ENCODE measurements at places on chromosomes 5 and 9.

GRCh38 chr5:151677776-151678545 is 8.8 kb downstream of the SPARC start:
- DNase-seq = no peak

GRCh38 chr5:8767746-8768145 is 778.1 kb downstream of the SEMA5A start:
- DNase-seq = no peak

DNA sequence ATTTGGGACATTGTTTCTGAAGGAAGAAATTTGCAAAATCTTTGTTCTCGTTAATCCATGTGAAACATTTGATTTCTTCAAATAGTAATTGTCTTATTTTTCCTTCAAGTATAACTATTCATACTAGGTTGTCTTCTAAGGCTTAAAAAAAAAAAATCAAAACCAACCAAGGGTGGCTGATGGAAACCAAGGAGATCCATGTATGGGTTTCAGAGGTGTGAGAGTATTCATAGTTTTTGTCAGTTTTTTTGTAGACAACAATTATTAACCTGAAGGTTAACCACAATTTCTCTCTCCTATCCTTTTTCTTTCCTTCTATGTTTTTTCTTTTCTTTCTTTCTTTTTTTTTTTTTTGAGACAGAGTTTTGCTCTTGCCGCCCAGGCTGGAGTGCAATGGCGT is 35.4 kb downstream of the KDM4C start:
- DNase-seq = no peak

DNA sequence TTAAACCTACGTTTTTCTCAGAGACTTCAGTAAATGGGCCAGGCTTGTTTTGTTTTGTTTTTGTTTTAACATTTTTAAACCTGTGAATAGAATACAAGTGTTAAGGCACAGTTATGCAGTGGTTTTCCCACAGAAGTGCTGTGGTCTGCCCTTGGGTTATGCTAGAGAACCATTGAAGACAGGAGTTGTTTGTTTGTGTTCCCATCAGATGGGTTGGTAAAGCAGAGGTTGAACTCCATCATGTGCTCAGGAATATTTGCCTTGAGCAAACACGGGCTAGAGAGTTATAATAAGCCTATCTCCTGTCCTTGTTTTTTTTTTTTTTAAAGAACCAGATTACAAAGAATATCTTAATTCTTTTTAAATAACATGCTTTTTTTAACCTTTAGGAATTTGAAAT is 28.5 kb downstream of the RHOBTB3 start:
- DNase-seq = no peak

GRCh38 chr5:69007163-69007562 is 86.7 kb upstream of the SLC30A5 start:
- DNase-seq = no peak

DNA sequence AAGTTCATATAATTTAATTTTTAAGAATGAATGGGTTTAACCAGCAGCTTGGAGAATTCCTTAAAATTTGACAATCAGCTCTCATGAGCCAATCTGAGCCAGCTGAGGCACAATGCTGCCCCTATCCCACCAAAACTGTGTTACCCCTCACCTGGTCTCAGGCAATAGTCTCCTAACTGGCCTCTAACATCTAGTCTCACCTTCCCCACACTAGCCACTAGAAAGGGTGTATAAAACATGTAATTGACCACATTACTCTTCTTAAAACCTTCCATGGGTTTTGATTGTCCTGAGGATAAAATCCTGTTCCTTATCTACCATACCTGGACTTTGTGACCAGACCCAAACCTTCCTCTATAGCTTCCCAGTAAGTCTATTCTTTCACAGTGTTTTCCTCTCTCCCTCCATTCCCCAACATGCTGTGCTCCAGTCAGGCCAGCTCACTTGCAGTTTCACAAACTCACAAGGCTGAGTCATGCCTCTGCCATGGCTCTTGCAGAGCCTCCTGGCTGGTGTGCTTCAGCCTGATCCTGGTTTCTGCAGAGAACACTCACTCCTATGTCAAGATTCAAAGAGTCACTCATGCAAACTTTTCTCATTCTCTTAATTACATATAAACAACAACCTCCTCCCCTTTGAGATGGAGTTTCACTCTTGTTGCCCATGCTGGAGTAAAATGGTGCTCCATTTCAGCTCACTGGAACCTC is 16.0 kb upstream of the ZCCHC7 start:
- DNase-seq = no peak

GRCh38 chr5:143892271-143892670 is 80.3 kb downstream of the HMHB1 start:
- DNase-seq = no peak

DNA sequence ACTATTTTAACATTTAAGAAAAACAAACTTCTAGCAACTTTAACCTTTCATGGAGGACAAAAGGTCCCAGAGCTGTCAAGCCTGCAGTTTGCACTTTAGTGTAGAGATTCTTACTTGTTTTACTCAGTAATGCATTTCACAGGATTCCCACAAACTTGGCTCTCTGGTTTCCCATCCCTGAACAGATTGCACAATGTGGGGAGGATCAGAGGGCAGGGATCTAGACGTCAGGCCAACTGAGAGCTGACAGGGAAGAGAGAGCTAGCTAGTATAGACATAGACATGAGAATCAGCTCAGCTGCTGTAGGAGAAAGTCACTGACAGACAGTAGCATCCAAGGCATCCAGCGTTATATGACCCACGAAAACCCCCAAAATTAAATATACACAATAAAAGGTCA is 20.9 kb upstream of the BNIP1 start:
- DNase-seq = no peak

GRCh38 chr5:94577466-94578245 is 40.7 kb downstream of the KIAA0825 start:
- no peak for DNase-seq

GRCh38 chr5:56475689-56476486 is 242.8 kb upstream of the ANKRD55 start:
- DNase-seq = peak; percentile 2

- no peak for DNase-seq
These were observed 87.3 kb upstream of the PCSK5 start for GRCh38 chr9:75803130-75803529.

DNA sequence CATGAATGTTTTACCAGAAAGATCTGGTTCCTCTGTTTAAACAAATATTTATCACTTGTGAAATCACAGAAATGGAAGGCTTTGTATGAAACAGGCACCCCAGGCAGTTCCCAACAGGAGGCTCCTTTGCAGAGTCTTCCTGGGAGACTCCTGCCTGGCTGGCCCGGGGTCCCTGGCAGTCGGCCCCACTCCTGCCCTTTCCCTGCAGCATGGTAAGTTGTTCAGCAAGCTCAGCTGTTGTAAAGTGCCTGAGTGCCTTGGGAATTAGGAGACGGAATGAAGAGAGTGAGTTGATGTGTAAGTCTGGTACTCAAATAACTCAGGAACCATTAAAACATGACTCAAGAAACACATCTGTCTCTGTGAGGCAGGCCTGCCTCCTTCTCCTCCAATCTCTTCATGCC is 17.5 kb upstream of the LHFPL2 start:
- no peak for DNase-seq

DNA sequence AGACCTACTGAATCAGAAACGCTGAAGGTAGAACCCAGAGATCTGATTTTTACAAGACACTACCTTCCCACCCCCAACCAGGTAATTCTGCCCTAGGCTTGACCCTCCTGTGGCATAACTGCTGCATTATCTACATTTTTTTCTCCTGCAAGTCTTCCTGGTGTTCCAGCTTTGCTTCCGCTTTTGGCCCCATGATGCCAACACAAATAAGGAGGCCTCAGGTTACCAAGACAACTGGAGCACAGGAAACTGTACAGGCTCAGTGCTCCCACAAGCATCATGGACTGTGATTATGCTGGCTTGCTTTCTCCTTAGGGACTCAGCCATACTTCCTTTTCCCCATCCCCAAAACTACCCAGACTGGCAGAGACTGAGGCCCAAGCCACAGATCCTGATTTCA is 6.6 kb upstream of the MSMP start:
- no peak for DNase-seq

- DNase-seq = no peak
These were observed 19.9 kb downstream of the SLC44A1 start for GRCh38 chr9:105264380-105264779.

DNA sequence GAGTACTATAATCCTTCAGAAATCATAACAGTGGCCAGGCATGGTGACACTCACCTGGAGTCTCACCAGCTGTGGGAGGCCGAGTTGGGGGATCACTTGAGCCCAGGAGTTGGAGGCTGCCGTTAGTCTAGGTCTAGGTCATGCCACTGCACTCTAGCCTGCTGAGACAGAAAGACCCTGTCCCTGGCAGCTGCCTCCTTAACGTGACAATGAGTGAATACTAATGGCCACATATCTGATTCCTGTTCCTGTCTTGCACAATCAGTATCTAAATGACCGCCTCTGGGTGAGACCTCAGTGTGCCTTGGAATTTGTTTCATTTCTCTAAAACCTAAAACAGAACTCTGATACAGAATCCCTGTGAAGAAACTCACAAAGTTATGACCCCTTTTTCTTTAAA is 131.0 kb upstream of the DAB2 start:
- DNase-seq = no peak

DNA sequence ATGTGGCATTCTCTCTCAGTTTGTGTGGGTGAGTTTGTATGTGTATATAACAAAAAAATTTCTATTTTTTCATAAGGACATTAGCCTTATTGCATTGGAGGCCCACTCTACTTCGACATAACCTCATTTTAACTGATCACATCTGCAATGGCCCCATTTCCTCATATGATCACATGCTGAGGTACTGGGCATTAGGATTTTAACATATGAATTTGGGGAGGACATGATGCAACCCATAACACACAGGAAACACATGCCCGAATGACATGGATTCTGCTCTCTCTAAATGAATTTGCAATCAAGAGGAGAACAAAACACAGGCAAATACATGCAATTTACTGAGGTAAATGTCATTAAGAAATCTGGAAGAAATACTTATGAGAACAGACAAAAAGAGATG is 92.1 kb upstream of the COX7C start:
- no peak for DNase-seq

GRCh38 chr9:36594213-36594612 is 21.5 kb downstream of the MELK start:
- no peak for DNase-seq

DNA sequence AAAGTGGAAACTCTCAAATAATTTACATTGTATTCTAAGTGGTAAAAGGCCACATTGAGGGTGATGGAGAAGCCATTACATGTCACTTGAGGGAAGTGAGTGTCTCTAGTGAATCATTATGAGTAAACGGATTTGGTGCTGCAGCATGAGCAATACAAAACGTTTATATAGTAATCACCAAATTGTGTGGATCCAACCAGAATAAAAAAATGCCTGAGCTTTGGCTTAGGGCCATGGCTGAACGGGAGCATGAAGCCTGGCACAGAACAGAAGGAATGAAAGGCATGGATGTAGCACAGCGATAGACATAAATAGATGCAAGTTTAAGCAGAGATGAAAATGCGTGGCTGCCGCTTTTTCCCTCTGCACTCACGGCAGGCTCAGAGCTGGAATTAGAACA is 58.3 kb downstream of the PTTG1 start:
- DNase-seq = no peak

- DNase-seq = no peak
These were observed 31.4 kb upstream of the SPTLC1 start for GRCh38 chr9:92146610-92147009.

GRCh38 chr9:16828340-16829281 is 41.9 kb downstream of the BNC2 start:
- no peak for DNase-seq

- no peak for DNase-seq
These were observed 187.6 kb downstream of the CD180 start for GRCh38 chr5:67009028-67009427.

- no peak for DNase-seq
These were observed 66.6 kb downstream of the LRRC70 start for GRCh38 chr5:62645223-62645622.

- no peak for DNase-seq
These were observed 576.2 kb upstream of the CLINT1 start for GRCh38 chr5:158435161-158435616.

DNA sequence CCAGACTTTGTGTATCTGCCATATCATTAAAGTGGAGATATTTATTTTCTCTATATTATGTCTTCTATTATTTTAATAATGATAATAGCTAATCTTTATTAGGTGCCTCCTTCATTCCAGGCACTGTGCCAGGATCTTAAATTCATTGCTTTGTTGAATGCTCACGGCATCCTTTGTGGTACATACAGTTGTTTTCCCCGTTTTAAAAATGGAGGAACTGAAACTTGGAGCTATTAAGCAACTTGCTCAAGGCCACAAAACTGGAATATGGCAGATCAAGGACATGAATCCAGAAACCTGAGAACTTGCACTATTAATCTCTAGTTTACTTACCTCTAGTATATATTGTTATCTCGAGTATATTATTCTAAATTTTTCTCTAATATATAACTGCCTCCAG is 41.5 kb upstream of the PPP3R2 start:
- no peak for DNase-seq

DNA sequence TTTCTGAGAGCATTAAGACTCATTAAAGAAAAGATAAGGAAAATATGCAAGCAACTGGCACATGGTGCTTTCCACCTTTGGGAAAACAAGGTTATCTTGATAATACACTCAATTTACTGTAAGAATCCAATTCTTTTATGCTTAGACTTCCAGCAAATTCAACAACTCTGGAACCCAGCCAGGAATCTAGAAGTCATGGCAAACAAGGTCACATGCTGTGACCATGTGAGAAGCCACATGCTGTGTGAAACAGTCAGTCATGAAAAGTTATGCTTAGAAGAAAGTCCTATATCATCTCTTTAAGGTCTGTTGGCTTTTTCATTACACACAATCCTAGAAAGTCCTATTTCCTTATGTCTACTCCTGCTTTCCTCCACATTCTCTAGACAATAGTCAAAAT is 581.8 kb upstream of the C9orf72 start:
- DNase-seq = no peak

GRCh38 chr9:81999806-82000205 is 11.2 kb downstream of the SPATA31D1 start:
- DNase-seq = no peak

DNA sequence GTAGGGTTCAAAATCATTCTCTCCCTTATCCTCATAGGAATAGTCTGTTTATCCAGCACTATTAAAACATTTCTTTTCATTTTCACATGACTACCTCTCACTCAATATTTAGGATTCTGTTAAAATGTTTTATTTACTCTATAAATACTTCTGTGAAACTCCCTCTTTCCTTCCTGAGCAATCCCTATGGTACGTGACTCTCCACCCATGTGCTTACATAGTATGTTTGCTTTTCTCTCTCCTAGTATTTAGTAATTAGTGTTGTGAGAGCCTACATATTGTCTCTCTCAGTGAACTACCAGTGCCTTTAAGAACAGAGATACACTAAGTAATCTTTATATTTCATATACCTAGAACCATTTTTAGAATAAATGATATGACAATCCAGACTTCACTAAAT is 46.0 kb downstream of the PTPRD start:
- no peak for DNase-seq

- no peak for DNase-seq
These were observed 333.2 kb upstream of the RFX3 start for GRCh38 chr9:3858961-3859360.

GRCh38 chr5:83567741-83568140 is 96.2 kb downstream of the VCAN start:
- DNase-seq = no peak

Data from amygdala (tissue), 56 donors.